ENCODE measurements at places on chromosomes 12 and 14.

DNA sequence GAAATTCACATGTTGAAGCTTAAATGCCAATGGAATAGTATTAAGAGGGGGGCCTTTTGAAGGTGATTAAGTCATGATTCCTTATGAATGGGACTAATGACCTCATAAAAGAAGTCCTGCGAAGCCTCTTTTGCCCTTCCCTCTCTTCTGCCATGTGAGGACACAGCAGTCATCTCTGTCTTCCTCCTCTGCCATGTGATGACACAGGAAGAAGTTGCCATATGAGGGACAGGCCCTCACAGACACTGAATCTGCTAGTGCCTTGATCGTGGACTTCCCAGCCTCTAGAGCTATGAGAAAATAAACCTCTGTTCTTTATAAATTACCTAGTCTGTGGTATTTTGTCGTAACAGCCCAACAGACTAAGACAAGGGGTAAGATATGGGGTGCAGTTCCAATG is 100.7 kb downstream of the VCPKMT start:
- no peak for DNase-seq

GRCh38 chr14:47346849-47347248 is 328.6 kb downstream of the MDGA2 start:
- DNase-seq, result no peak

- DNase-seq, result no peak
These were observed 61.5 kb downstream of the KCNMB4 start for GRCh38 chr12:70427611-70428010.

DNA sequence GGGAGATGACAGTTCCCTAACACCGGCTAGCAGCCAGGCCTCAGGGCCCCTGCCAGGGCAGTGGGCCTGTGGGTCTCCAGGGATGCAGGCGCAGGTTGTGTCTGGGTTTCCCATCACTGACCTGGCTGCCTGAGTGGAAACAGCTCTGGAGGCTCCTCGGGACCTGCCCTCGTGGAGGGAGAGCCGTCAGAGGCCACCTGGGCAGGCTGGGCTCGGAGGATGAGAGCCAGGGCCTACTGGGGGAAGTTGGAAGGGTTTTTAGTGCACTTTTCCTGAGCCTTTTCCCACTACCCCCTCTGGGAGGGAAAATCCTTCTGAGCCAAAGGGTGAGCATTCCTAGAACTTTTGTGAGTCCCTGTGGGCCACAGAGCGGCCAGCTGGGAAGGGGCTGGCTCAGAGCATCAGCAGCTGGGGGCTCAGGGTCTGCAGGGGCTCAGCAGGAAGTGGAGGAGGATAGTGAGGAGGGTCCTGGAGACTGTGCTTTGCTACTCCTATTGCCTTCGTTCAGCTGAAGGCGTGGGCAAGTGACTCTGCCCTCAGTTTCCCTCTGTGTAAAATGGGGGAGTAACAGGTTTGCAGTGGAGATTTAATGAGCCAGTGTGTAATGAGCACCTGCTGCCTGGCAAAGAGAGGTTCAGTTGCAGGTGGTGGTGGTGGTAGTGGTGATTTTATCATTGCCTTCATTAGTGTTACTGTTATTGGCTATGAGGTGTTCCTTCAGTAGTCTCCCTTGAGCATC is 1.8 kb downstream of the SH2B3 start:
- DNase-seq, result no peak

DNA sequence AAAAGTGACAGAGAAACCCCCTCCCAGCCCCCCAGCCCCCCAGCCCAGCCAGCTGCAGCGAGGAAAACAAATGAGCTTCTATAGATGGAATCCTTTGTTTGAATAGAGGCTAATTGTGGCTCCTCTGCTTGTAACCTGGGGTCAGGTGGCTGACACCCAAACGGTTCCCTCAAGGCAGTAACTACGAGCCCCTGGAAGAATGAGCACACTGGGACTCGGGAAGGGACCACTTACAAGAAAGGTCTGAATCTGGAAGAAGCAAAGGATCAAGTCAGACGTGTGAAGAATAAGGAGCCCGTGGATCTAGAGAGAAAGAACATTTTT is 108.7 kb upstream of the FUT8 start:
- no peak for DNase-seq

DNA sequence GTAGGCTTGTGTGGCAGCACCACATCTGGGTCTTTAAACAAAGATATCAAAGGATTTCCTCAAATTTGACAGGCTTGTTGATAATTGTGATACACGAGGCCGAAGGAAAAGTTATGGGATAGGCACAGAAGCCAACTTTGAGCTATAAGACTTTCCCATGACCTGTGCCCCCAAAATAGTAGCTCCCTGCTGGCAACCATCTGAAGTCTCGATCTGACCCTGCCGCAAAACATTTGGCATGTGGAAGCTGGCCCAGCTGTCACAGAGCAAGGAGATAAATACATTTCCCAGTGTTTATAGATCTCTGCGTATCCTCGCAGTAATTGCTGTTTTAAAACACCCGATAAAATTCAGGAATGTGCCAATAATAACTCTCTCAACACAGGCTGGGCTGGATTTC is 26.4 kb upstream of the RGS6 start:
- DNase-seq, result no peak

GRCh38 chr12:50201987-50202521 is 34.9 kb upstream of the CERS5 start:
- DNase-seq, result no peak

All from stimulated activated CD4-positive, alpha-beta T cell treated with anti-CD3 and anti-CD28 coated beads, Interleukin-1b, Interleukin-23, amount 100 ng/mL, for 1 hour (primary cell).